Renal cortical epithelial cell (primary cell): ENCODE measurements at places on chromosomes 4 and X. TPM values are rescaled to one million over a fixed set of nuclear protein-coding genes. Genes with fewer than 3 reads are reported as not detected.
A peak's percentile ranks its signal among the peaks of the same experiment; 100 is the strongest.

Gene PRSS12
- 2.0 and 10.8 TPM in 2 replicates for total RNA-seq

Gene SSX2B
- total RNA-seq, result not detected in 2 replicates

Gene RP2
- total RNA-seq, result 20.7 and 42.7 TPM in 2 replicates

Gene MAGEE1
- total RNA-seq, result 1.0 and 3.3 TPM in 2 replicates

Gene RHOH
- total RNA-seq, result not detected in 2 replicates

Gene DMP1
- not detected in 2 replicates for total RNA-seq

Gene CXorf38
- total RNA-seq, result 18.5 and 36.6 TPM in 2 replicates

Gene CPZ
- 0.20 TPM in 1 of 2 replicates, not detected in the other for total RNA-seq

Gene SCML2
- 0.52 and 0.55 TPM in 2 replicates for total RNA-seq

Gene GYPB
- total RNA-seq, result not detected in 2 replicates

Gene SPANXN3
- total RNA-seq, result 1.2 TPM in 1 of 2 replicates, not detected in the other

DNA sequence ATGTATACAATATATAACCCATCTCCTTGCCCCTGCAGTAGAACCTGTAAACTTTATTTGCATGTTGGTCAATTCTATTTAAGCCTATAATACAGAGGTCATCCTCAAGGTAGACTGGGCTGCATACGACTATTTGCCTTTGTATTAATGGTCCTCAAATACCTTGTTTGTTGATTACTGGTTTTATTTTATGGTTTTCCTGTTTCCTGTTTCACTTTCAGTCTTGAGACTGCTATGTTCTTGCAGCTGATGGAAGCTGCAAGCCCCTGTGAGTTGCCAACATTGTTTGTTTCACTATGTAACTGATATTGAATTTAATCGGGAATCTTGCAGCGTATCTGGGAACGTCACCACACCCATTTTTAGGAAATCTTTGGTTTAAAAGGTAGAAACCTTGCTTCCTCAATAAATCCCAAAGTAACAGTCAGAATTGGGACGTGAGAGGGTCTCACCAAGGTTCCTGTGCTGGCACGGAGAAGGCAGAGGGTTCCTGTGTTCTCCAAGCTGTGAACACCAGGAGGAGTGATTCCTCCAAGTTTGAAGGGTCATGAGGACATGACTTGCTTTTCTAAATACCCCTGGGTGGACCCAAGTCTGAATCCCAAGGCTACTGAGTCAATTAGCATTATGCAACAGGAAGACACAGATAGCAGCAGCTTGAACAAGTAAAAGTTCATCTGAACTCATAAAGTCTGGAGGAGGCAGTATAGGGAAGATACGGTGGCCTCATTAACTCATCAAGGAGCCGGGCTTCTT lies 110.6 kb upstream of the PNPLA4 start:
- DNase-seq, result no peak

GRCh38 chr4:128320656-128321055 lies 33.0 kb upstream of the PGRMC2 start:
- DNase-seq, result no peak

GRCh38 chr4:78710536-78710935 lies 65.6 kb upstream of the BMP2K start:
- DNase-seq, result peak; percentile 29

- peak; percentile 96 for DNase-seq
Measured at GRCh38 chr4:99404595-99405287, 30.4 kb downstream of the ADH7 start.

DNA sequence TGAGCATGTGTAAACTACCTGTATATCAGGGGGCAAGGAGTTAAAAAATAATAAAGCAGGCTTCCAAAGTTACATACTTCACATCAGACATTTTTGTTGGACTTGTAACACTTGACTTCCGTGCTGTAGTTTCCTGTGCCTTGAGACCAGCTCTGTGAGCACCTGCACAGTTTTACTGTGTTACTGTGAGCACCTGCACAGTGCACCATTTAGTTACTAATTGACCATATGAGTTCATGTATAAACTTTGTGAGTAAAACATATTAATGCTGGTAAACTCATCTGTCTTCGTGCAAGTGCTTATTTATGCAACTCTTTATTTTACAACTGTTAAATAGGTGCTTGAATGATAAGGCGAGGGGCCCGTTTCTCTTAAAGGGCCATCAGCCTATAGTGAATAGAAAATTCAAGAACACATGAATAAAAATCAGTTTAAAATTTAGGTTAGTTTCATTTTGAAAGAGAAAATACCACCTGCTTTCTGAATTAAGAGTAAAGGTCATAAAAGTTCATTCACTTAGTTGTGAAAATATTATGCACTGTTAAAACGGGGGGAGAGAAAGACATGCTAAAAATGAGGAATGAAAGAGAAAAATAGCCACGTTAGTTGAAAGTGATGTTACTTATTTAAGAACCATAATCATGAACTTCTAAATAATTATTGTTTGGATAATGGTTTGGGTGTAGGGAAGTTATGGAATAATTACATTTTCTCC lies 42.4 kb downstream of the USP9X start:
- DNase-seq, result peak; percentile 56

GRCh38 chrX:41705680-41706374 lies 17.1 kb downstream of the GPR34 start:
- DNase-seq, result no peak

DNA sequence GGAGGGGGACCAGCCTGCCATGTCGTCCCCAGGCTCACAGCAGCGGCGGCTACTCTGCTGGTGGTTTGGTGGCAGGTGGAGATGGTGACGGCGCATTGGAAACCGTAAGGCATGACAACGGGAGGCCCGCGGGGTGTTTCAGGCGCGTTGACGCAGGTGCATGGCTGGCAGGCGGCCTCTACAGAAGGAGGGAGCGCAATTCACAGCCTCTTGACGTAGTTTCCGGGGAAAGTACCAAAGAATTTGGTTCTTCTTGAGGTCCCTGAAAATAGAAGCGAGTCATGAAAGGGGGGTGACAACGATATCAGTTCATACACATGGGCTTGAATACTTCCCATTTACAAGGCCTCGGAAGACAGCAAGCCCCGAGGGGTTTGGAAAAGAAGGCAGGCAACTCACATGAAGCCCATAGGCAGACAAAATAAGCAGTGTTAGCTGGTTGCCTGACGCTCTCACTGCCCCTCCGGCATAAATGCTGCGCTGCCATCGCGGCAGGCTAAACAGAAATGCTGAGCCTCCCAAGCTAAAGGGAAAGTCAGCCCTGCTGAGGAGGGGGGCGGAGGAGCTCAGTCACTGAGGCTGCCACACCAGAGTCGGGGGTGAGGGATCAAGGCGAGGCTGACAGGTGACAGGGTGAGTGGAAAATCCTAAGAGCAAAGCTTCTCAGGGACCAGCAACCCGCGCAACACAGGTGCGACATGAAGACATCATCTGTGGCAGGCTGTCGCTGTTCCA lies 52.3 kb upstream of the PDLIM3 start:
- DNase-seq, result no peak

GRCh38 chr4:18860836-18861530 lies 839.4 kb upstream of the LCORL start:
- DNase-seq, result no peak

DNA sequence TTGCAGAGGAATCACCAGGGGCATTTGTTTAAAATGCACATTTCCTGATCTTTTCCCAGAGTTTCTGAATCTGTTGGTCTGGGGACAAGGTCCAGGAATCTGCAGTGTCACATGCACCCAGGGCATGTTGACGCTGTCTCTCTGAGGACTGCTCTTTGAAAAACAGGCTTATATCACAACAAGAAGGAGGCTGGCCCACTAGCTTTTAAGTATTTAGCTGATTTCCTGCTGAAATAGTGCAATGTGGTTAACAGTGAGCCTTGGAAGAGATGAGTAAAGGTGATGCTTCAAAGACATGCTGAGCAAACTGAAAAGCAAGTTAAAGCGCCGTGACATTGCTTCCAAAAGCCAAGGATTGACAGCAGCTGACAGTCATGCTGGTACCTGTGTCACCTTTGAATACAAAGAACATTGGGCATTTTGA lies 18.6 kb upstream of the SEPSECS start:
- no peak for DNase-seq

DNA sequence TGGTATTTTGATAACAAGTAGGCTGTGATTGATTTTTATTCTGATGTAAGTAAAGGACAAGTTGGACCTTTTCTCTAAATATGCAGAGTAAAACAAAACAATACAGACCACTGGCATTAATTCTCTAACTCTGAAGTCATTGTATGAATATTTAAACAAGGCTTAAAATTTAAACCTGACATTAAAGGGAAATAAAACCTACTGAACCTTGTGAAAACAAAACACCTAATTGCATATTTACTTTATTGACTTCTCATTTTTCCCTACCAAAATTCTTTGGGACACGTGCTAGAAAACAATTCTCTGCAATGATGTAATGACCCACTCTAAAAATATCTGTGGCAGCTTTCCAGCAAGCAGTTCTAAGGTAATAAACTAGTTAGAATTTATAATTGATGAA lies 369.7 kb upstream of the TRAM1L1 start:
- DNase-seq, result peak; percentile 78

DNA sequence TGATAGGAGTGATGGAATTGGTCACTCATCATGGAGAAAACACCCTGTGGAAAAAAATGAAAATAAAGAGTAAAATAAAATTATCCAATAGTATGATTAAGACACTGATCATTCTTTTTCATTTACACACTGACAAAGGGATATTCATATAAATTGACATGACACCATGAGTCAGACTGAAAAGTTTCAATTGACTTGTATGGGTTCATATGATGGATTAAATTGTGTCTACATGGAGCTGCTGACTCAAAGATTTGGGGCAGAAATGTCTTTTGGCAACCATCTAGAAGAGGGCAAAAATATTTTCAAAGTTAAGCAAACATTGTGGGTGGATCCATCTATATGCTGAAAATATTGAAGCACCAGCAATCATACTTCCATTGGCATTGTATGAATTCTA lies 153.4 kb upstream of the PPP3CA start:
- DNase-seq, result no peak

DNA sequence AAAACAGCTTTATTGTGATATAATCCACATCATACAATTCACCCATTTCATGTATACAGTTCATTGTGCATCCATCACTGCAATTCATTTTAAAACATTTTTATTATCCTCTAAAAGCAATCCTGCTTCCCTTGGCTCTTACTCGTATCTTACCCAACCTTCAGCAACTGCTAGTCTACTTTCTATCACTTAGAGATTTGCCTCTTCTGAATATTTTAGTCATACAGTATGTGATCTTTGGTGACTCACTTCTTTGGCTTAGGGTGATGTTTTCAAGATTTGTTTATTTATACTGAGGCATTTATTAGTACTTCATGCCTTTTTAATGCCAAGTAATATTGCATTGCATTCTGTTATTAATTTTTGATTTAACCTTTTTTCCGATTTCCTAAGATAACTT lies 15.0 kb upstream of the MSMO1 start:
- peak; percentile 51 for DNase-seq

- no peak for DNase-seq
Measured at GRCh38 chr4:18021470-18021719, 160 bp downstream of the LCORL start.

- DNase-seq, result no peak
Measured at GRCh38 chrX:53249408-53250042, 24.5 kb upstream of the KDM5C start.

DNA sequence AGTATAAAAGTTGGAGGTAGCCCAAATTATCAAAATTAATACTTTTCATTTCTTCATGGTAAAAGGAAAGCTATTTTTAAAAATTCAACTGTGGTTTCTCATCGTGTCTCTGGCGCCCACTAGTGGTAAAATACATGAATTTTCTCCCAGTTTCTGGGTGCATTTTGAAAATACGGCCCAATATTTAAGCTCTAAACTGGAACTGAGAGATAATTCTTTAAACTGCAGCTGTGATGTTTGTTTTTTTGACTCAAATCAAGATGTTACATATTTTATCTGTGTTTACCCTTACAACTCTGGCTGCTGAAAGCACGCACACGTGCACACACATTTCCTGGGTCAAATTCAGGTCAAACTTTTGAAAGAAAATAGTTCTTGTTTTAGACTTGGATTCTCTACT lies 123.9 kb upstream of the ACSL4 start:
- no peak for DNase-seq

DNA sequence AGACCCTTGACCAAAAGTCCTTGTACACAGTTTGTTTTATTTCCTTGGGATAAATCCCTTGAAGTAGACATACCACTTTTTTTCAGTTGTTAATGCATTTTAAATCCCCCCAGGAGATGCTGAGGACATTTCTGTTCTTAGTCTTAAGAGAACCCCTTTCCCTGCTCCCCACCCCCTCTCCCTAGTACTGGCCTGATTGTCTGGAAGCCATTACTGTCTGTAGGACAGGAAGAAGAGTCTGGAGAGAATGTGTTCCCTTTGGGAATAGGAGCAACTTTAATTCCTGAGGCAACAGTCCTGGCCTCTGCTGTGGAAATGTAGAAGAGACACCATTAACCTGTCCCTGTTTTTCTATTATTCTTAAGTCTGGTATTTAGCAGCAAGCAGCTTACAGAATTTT lies 52.3 kb upstream of the TMEM131L start:
- DNase-seq, result no peak

- DNase-seq, result no peak
Measured at GRCh38 chr4:80875642-80876041, 154.9 kb upstream of the BMP3 start.

GRCh38 chr4:78525559-78525958 lies 26.0 kb upstream of the ANXA3 start:
- DNase-seq, result peak; percentile 13

GRCh38 chrX:129790808-129791207 lies 11.1 kb downstream of the SASH3 start:
- no peak for DNase-seq

GRCh38 chrX:75893281-75893680 lies 108.2 kb upstream of the MAGEE2 start:
- no peak for DNase-seq

- peak; percentile 75 for DNase-seq
Measured at GRCh38 chr4:42568610-42569207, 88.2 kb downstream of the ATP8A1 start.

DNA sequence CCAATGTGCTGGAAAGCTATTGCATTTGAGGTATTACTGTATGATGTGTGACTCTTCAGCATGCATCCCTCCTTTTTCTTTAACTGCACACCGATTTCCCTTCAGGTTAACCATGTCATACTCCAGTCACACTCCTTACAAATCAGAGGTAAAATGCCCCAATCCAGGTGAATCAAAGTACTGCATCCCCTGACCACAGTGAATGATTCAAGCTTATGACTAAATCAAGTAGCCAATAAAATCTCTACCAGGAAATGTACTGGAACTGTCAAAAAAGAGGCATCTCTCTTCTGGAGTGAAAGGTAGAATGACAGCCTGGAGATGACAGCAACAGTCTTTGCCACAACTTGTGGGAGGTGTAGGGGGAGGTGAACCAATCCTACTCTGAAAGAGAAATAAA lies 10.4 kb downstream of the ADAMTS3 start:
- peak; percentile 24 for DNase-seq

DNA sequence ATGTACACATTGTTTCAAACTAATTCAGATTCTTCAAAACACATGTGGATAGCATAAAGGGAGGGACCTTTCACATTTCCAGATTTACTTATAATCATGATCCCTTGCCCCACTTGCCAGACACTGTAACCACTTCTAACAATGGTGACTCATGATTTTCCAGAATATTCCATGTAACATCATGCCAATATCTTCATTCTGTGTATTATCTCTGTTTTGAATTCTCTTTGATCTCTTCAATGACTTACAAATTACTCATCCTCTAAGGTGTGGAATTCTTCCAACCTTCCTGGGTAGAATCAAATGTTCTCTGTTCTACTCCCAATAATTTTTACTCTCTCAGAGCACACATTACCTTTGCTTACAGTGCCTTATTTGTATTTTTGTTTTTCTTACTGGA lies 517.1 kb downstream of the PCDH7 start:
- DNase-seq, result no peak

- DNase-seq, result no peak
Measured at GRCh38 chr4:168942985-168943384, 67.1 kb downstream of the CBR4 start.
